ENCODE measurements at places on chromosomes 2 and 18.
A peak's percentile ranks its signal among the peaks of the same experiment; 100 is the strongest.

DNA sequence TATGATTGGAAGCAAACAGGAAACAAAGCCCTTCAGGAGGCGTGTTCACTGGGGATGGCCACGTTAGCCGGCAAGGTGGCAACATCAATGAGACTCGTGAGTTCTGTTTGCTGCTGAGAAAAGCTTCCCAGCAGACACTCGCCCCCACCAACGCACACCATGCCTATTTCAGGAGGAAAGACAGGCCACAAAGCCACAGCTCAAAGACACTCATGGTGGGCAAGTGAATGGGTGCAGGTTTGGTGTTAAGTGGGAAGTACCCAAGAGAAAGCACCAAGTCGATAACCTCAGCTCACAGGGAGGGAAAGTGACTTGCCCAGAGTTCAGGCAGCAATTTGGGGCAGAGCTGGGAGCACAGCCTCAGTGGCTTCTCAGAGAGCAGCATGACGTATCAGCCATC lies 10.5 kb upstream of the MTERF4 start:
- peak overlapping the region; percentile 80 for H3K4me3 ChIP-seq
- H3K36me3 ChIP-seq: peaks cover 53% of the 10 kb centered on the region
- peak overlapping the region; percentile 92 for H3K27ac ChIP-seq
- no peaks in the 10 kb centered on the region for H3K27me3 ChIP-seq

DNA sequence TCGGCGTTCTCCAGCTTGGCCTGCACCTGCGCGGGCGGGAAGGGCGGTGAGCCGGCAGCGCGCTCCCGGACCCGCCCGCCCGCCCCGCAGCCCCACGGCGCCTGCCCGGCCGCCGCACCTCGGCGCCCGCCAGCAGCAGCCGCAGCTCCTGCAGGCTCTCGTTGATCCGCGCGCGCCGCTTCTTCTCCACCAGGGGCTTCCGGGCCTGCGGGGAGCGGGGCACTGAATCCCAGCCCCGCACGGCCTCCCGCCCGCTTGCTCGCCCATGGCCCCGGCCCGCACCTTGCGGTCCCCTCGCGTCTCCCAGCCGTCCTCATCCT lies 335 bp downstream of the HES6 start:
- no peak overlapping the region for H3K4me3 ChIP-seq
- no peak overlapping the region for H3K27ac ChIP-seq
- peaks cover 4% of the 10 kb centered on the region for H3K4me1 ChIP-seq

GRCh38 chr2:230908595-230909191 lies 16.3 kb downstream of the GPR55 start:
- peaks cover 48% of the 10 kb centered on the region for H3K36me3 ChIP-seq
- H3K4me1 ChIP-seq: peaks cover 77% of the 10 kb centered on the region
- peak overlapping the region; percentile 79 for H3K4me3 ChIP-seq
- peak overlapping the region; percentile 85 for H3K27ac ChIP-seq
- no peaks in the 10 kb centered on the region for H3K27me3 ChIP-seq
- DNase-seq: peak; percentile 62

DNA sequence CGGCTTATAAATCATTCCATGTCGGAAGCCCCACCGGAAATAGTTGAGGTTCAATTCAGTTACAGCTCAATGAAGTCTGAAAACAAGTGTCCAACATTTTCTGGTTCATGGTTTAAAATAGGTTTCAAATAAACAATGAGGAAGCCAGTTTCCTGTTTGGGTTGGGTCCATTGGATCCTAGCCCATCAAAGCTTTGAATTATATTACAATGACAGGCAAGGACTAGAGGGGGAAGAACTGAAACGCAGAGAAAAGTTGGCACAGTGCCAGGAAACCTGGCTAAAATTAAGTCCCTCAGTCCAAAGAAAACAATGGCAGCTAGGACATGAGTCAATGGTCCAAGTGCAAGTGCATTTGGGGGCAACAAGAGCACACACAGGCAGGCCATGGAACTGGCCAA lies 32.0 kb downstream of the SLC14A1 start:
- H3K4me3 ChIP-seq: no peak overlapping the region
- H3K36me3 ChIP-seq: no peaks in the 10 kb centered on the region
- H3K27me3 ChIP-seq: peaks cover 20% of the 10 kb centered on the region
- DNase-seq: no peak

- no peaks in the 10 kb centered on the region for H3K27me3 ChIP-seq
- DNase-seq: peak; percentile 53
- peaks cover 33% of the 10 kb centered on the region for H3K4me1 ChIP-seq
- peak overlapping the region; percentile 91 for H3K27ac ChIP-seq
Measured at GRCh38 chr2:206084870-206085741, 868 bp downstream of the INO80D start.

DNA sequence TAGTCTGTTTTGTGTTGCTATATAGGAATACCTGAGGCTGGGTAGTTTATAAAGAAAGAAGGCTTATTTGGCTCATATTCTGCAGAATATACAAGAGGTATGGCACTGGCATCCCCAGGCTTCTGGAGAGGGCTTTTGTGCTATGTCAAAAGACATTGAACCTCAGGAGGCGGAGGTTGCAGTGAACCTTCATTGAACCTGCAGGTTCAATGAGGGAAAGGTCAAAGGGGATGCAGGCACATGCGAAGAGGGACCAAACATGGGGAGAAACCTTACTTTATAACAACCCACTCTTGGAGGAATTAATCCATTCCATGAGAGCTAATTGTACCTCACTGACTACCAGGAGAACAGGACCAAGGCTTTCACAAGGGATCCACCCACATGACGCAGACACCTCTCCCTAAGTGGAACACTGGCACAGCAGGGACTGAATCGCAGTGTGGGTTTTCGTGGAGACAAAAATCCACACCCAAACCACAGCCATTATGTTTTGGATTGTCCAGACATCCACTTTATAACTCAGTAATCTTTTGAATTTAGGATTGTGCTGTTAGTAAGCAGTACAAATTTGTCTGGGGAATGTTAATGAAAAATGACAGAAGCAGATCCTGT lies 4.1 kb upstream of the SERPINB8 start:
- no peak overlapping the region for H3K4me3 ChIP-seq
- H3K4me1 ChIP-seq: peaks cover 13% of the 10 kb centered on the region
- no peak for DNase-seq
- H3K36me3 ChIP-seq: no peaks in the 10 kb centered on the region
- H3K27me3 ChIP-seq: peaks cover 6% of the 10 kb centered on the region
